Sigmoid colon (tissue), 7 donors: ENCODE measurements at places on chromosomes 16 and 17.

DNA sequence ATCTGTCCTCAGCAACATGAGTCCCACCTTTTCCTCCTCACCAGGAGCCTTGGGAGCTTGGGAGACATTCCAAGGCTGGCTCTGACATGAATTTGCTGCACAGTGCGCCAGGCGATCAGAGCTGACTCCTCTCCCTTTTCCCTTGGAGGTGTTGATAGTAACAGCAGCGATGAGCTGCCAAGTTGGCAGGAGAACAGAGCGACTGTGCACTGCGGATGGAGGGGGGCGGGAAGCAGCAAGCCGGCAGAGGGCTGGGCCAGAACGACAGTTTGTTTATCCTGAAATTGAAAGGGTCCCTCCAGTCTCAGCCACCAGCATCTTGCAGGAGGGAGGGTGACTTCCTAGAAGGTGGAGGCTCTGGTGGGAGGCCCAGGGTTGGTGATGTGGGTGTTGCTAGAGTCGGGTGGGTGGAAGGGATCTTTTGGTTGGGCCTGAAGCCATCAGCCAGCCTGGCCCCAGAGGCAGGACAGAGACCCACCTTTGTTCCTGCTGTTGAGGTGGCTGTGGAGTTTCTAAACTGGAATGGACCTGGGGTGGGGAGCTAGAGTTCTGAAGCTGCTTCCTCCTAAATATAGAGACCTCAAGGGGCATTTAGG, 22.5 kb upstream of the DYNLL2 start:
- DNase-seq = peak; percentile 91

DNA sequence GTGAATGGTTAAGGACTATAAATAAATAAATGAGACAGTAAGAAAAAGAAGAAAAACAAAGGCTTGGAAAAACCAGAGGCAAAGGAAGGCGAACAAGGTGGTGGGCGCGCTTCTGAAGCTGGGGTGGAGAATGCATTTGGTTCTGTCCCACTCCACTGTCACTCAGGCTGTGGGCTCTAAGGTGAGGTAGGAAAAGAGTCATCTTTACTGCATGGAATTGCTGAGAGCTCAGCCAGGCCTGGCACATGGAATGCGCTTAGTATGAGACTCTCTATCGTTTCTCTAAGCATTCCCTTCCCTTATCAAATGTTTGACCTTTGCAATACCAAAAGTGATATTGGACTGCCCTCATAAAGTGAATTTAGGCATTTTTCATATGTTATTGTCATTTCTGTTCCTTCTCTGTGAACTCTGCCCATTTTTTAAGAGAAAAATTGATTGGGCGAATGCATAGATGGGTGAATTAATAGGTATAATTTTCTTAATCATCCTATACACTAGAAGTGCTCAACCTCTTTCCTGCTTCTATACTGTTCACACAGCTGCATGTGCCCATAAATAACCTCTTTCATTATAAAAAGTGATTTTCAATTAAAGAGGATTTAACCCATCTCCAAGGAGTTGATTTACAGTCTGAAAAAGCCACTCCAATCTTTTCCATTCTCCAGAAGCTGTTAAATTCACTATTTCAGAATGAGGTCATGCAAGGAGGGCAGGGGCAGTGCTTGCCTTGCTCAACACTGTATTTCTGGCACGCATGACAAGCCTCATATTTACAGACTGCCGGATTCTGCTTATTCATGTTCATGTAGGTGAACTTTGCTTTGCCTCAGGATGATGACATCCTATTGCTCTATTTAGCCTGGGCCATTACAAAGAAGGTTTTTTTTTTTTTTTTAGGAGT, 87.7 kb downstream of the MYH10 start:
- DNase-seq = no peak

- DNase-seq = no peak
Observed at GRCh38 chr17:32503251-32504165, 16.7 kb downstream of the CDK5R1 start.

- no peak for DNase-seq
Observed at GRCh38 chr17:55757659-55758058, 6.8 kb downstream of the PCTP start.

- no peak for DNase-seq
Observed at GRCh38 chr17:46950342-46950996, 27.5 kb downstream of the GOSR2 start.

DNA sequence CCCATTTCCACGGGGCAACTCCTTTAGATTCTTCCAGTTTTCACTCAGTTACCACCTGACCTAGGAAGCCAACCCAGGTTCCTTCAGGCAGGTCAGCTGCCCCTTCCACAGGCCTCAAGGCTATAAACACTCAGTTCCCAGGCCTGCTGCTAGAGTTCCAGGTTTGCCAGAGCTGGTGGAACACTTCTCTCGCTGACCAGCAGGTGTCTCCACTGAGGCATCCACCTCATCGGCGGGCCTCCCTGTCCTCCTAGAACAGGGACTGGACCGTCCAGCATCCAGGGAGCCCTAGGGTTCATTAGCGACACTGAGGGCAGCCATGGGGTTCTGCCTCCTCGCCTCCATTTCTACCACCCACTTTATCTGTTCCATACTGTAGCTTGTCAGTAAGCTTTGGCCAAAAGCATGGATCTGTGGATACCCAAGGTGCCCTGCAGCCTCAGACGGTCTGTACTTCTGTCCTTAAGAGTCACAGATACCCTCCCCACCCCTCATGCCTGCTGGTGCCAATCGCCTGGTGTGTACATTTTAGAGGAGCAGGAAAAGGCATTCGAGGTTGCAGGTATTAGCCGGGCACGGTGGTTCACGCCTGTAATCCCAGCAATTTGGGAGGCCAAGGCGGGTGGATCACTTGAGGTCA, 29.0 kb downstream of the PIMREG start:
- peak; percentile 83 for DNase-seq

- no peak for DNase-seq
Observed at GRCh38 chr17:61161615-61162134, 238.0 kb upstream of the TBX2 start.

- DNase-seq = peak; percentile 70
Observed at GRCh38 chr17:28725166-28725659, 820 bp downstream of the TLCD1 start.

DNA sequence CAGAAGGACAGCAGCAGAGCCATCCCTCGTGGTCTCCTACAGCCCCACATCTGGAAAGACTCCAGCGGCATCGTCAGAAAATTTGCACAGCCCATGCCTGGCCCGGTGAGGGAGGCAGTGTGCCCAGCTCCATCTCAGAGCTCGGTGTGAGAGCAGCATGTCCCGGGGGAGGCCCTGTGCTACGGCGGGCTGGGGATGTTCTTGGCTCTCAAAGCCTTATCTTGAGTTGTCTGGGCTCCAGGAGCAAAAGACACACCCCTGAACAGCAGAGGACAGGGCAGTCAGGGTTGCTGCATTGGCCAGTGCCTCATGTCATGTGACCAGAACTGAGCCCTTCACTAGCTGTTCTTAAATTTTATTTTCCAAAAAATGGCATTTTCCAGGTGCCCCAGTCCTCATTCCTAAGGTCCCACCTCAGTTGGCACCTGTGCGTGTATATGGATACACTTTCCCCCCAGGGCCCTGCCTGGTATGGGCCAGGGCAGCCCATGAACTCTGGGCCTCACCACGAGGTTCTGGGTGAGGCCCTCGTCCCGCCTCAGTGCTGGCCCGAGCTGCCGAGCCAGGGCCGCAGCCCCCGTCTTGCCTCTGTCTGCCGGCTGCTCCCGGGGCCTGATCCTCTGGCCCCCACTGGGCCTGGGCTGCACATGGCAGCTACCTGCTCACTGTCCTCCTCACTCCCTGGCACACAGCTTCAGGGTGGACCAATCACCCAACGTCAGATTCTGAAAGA, 3.0 kb downstream of the NUDT16L1 start:
- peak; percentile 84 for DNase-seq

DNA sequence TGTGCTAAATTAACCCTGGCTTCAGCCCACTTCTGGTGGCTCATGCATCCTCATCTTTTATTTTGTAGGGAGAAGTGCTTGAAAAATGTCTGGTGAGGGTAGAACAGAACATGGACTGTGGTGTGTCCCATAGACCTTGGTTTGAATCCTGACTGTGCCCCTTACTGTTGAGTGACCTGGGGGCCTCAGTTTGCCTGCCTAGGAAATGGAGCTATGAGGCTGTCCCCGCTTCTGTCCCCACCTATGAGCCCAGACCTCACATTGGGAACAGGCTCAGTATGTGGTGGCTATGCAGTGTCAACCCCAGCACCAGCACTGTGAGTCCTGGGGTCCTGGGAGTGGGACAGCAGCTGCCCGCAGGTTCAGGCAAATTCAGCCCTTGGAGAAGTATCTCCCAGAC, 186.3 kb upstream of the GSE1 start:
- no peak for DNase-seq

GRCh38 chr17:17693253-17694168, 12.3 kb downstream of the RAI1 start:
- no peak for DNase-seq

DNA sequence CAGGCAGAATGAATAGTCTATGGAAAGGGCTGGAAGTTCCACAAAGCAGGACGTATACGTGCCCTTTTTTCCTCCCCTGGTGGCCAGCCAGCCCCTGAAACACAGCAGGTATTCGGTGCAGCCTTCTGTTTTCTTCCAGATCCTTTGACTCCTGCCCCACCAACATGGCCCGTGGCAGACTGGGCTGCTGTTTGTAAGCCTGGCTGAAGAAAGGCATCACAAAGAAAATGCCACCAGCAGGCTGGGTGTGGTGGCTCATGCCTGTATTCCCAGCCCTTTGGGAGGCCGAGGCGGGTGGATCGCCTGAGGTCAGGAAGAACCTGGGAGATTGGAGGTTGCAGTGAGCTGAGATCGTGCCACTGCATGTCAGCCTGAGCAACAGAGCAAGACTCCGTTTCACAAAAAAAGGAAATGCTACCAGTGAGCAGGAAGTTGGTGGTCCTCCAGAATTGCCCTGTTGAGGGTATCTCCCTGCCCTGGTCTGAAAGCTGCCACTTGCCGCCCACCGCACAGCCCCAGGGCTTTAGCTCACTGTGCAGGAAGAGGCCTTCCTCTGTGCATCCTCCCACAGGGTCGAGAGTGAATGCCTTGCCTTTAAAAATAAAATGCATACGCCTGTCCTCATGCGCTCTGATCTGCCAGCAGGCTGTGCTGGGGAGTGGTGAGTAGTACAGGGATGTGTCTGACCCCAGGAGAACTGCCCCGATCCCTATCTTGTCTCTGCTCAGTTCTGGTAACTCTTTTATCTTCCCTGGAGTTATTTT, 587.7 kb downstream of the MAF start:
- DNase-seq = no peak

DNA sequence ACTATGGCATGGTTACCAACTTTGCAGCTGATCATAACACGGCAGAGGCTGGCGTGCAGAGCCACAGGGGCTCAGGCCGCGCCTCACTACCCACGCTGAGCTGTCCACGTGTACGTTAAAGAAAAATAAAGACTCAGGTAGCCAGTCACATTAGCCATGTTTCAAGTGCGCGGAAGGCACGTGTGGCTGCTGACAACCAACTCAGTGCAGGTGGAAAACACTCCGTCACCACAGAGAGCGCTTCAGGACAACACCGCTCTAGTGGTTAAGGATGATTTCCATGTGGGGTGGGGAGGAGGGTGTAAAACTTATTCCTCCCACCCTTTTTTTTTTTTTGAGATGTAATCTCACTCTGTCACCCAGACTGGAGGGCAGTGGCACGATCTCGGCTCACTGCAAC, 33.8 kb downstream of the ZCCHC14 start:
- no peak for DNase-seq

GRCh38 chr17:47949946-47950345, 7.7 kb downstream of the PRR15L start:
- DNase-seq = no peak

DNA sequence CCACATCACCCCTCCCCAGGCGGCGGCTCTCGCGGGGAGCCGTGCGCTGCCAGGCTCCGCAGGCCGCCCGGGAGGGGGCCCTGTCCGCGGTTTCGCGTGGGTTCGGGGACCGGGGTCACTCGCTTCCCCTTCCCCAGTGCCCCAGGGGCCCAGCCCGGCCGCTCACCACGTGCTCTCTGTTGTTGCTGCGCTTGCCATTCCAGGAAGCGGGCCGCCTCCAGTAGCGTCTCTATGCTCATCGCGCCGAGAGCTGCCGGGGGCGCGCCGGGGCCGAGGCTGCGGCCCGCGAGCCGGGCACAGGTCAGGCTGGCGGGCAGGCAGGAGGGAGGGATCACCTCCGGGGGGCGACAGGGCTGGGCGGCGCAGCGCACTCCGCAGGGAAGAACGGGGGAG, 390 bp downstream of the MNT start:
- peak; percentile 83 for DNase-seq

DNA sequence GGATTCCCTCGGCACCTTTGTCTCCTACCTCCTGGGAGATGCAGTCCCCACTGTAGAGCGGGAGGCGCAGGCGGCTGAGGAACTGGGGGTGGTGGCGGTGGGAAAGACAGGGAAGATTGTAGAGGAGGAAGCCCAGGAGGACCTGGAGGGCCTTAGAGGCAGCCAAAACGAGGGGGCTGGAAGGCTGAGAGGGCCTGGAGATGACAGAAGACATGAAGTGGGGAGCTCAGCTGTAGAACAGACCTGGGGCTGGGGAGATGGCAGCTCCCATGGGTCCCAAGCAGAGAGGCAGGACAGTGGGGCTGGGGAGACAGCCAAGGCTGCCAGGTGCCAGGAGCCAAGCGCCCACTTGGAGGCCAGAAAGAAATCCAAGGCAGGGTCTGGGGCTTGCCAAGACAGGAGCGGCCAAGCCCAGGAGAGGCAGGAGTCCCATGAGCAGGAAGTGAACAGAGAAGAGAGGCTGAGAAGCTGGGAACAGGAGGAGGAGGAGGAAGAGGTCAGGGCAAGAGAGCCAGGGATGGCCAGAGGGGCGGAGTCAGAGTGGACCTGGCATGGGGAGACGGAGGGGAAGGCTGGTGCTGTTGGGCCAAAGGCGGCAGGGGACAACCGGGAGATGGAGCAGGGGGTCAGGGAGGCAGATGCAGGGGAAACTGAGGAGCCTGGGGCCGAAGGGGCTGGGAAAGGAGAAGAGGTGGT, 803 bp downstream of the APOBR start:
- DNase-seq = no peak

GRCh38 chr16:24729951-24730815, 732 bp downstream of the TNRC6A start:
- DNase-seq = peak; percentile 65

- DNase-seq = no peak
Observed at GRCh38 chr17:57948169-57948554, 7.0 kb downstream of the CUEDC1 start.

DNA sequence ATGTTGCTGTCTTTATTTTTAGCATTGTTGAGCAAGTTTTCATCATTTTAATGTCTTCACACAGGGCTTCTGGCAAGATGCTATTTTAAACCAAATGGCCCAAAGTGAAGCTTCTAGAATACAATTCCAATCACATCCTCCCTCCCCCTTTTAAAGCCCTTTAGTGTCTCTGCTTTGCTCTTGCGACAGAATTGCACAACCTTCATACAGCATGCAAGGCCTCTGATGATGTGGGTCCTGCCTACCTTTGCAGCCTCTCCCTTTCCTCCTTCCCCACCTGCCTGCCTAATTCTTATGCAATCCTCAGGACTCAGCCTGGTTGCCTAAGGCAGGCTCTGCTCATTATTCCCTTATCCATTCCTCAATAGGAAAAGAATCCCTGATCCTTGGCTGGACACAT, 381.7 kb downstream of the SLC39A11 start:
- DNase-seq = no peak

- DNase-seq = peak; percentile 56
Observed at GRCh38 chr17:79543531-79543930, 67.3 kb downstream of the RBFOX3 start.

- DNase-seq = no peak
Observed at GRCh38 chr17:58246104-58246740, 7.8 kb downstream of the LPO start.
